Cardiac septum (tissue), 1 donor: ENCODE measurements at places on chromosomes 3 and 15. TPM values are rescaled to one million over a fixed set of nuclear protein-coding genes. Genes with fewer than 3 reads are reported as not detected.

GRCh38 chr15:68497206-68497910 is 65.4 kb upstream of the ITGA11 start:
- DNase-seq: no peak

DNA sequence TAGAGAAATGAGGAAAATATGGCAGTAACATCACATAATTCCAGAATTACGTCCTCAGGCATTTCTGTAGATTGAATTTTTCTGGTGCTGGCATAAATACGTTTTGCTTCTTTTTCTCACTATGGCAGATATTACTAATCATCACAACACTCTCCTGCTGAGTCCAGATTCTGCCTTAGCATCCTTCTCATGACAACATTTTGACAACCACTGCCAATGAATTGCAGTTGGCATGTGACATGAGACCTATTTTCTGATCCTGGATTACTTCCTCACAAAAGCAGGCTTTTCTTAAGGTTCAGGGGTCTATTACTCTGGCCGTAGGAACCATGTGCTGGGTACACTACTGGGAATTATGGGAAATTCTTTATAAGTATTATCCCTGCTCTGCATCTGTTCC is 22.5 kb upstream of the ARL6 start:
- DNase-seq: no peak

- no peak for DNase-seq
Observed at GRCh38 chr3:33882296-33882695, 83.9 kb downstream of the PDCD6IP start.

GRCh38 chr15:81330366-81331090 is 6.6 kb upstream of the STARD5 start:
- DNase-seq: no peak

GRCh38 chr15:36798366-36798765 is 218.9 kb downstream of the CDIN1 start:
- DNase-seq: no peak

DNA sequence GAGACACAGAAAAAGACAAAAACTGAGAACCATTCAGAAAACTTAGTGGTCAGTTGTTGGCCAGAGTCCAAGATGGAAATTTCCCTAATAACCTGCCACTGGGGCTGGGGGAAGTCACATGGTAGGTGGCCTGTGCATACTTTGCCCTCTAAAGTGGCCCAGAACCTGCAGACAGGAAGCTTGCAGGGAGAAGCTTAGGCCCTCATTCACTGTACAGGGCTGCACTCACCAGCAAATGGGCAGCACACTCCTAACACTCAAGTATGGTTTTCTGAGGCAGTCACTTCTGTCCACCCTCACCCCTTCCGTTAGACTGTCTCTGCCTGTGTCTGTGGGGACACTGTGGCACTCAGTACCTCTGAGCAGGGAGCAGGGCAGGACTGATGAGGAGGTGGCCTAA is 14.5 kb upstream of the RNU6-1 start:
- DNase-seq: no peak

GRCh38 chr3:170565495-170565894 is 20.4 kb downstream of the SLC7A14 start:
- DNase-seq: no peak

DNA sequence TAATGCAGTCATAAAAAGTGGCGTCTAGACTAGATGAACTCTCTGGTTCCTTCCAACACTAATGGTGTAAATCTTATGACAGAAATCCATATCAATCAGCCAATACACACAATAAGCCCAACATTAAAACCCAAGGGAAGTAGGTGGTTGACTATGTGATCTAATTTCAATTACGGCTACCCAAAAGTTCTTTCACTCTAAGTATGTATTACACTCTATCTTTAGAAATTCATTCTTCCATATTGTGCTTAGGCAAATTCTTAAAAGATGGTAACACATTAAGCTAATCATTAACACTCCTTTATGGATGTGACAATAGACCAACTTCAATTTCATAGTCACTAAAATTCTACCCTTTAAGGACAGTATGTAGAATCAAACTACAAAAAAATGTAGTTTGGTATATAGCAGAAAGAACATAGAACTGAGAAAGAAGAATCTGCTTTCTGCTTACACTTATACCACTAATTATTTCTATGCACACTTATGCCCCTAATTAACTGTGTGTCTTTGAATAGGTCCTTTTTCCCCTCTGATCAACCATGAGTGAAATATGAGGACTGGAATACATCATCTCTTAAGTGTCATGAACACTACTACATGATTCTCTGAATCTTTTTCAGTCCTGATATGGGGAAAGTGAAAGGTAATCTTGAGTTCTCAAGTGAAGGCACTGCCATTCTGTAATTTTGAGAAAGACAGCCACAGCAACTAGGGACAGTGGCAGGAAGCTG is 557.6 kb downstream of the IGSF11 start:
- no peak for DNase-seq

DNA sequence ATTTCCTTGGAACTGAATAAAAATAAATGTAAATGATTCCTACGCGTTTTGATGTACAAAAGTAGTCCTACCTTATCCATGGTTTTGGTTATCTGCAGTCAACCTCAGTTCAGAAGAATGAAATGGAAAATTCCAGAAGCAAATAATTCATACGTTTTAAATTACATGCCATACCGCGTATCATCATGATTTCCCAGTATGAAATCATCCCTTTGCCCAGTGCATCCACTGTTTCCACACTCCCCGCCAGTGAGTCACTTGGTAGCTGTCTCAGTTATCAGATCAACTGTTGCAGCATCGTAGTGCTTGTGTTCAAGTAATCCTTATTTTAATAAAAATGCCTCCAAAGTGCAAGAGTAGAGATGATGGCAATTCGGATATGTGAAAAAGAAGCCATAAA is 9.1 kb upstream of the MFSD1 start:
- DNase-seq: no peak

DNA sequence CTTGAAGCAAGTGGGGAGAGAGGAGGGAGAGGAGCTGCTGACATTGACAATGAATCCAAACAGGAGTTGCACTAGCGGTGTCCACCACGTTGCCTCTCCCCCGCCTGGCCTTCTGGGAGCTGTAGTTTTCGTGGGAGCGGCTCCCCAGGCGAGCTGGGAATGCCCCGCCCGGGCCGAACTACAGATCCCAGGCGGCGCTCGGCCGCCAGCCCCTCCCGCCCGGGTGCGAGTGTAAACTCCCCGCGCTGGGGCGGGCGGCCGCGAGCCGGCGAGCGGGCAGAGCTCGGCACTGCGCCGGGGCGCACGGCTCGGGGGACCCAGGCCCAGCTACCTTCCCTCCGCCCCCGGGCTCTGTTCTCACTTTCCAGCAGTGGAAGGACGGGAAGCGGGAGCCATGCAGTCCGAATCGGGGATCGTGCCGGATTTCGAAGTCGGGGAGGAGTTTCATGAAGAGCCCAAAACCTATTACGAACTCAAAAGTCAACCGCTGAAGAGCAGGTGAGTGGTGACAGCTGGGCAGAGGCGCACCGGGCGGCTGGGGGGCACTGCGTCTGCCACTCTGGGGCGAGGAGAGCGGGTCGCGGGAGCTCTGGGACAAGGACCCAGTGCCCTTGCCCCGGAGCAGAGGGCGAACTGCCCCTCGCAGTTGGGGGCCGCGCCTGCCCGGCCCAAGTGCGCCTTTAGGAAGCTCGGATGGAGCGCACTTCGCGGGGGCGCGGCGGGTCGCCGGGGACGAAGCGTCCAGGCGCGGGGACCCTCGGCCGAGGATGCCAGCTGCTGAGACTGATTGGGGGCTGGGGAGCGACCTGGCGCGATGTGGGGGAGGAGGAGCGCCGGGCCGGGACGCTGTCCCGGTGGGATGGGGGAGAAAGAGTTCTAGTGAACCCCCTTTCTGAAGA is at the start of gene MITF:
Gene MITF (plus strand): TSS at position 261 of the 899 bp plus-strand sequence. CDS start 134 bp downstream, at position 395.
- DNase-seq: peak; percentile 94

DNA sequence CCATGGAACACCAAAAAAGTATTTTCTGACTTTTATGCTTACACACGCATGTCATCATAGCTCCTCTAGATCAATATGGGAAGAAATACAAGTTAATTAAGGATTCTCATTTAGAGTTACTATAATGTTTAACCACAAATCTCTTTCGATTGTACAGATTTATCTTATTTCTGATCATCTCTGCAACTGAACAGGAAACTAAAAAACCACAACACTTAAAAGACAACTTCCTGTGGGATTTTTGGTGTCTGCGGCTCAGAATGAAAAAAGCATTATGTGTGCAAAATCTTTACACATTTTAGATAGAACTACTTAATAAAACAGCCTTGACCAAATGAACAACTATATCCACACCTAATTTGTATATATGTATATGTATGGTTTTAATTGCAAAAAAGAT is 3.0 kb upstream of the TJP1 start:
- no peak for DNase-seq

- DNase-seq: no peak
Observed at GRCh38 chr3:106930086-106930485, 447.2 kb upstream of the CCDC54 start.

GRCh38 chr3:119636891-119637611 is 23.3 kb downstream of the POPDC2 start:
- no peak for DNase-seq

DNA sequence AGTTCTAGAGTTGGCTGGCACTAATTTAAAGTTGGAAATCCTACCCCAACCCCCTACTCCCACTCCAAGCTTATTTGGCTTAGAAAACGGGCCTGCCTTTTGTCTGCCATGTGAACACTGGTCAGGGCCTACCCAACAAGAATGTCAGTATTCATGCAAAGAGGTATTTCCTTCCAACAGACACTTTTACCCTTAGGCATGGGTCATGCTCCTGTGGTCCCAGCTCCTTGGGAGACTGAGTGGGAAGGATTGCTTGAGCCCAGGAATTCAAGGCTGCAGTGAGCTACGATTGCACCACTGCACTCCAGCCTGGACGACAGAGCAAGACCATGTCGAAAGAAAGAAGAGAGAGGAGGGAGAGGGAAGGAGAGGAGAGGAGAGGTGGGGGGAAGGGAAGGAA is 137.5 kb upstream of the LRTM1 start:
- DNase-seq: no peak

DNA sequence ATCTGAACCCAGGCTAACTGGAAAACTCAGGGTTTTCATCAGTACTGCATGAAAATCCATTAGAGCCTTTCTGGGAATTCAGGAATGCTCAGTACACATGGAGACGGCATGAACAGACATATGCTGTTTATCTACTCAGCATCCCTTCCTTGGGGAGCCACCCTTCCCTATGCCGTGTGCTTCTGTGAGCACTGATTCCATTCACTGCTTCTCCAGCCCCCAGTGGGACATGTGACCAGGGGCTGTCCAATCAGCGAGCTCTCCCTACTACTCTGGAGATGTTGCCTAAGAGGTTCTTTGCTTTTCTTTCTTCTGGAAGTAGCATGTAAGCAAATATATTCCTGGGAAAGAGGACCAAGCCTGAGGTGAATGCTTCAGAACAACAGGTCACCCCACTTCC is 5.6 kb upstream of the PCOLCE2 start:
- DNase-seq: no peak

- peak; percentile 77 for DNase-seq
Observed at GRCh38 chr15:79811406-79812405, 85.1 kb downstream of the MTHFS start.

- DNase-seq: no peak
Observed at GRCh38 chr15:55526559-55527036, 18.6 kb upstream of the DNAAF4 start.

DNA sequence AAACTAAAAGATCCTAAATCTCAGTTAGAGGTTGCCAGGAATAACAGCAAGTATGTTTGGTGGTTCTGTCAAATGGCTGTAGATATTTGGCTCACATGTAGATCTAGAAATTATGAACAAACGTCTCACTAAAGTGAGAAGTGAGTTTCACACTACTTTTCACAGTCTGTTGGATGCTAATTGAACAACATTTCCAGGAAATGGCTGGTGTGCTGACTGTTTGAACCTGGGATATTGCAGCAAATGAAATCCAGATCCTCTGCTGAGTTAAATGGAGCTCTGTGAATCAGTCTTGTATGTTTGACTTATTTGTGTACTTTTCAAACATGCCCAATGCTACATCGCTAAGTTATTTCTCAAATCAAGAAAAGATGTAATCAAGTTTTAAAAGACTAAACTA is 21.3 kb upstream of the RSL24D1 start:
- DNase-seq: no peak

- DNase-seq: no peak
Observed at GRCh38 chr3:180390313-180390712, 211.7 kb upstream of the TTC14 start.

DNA sequence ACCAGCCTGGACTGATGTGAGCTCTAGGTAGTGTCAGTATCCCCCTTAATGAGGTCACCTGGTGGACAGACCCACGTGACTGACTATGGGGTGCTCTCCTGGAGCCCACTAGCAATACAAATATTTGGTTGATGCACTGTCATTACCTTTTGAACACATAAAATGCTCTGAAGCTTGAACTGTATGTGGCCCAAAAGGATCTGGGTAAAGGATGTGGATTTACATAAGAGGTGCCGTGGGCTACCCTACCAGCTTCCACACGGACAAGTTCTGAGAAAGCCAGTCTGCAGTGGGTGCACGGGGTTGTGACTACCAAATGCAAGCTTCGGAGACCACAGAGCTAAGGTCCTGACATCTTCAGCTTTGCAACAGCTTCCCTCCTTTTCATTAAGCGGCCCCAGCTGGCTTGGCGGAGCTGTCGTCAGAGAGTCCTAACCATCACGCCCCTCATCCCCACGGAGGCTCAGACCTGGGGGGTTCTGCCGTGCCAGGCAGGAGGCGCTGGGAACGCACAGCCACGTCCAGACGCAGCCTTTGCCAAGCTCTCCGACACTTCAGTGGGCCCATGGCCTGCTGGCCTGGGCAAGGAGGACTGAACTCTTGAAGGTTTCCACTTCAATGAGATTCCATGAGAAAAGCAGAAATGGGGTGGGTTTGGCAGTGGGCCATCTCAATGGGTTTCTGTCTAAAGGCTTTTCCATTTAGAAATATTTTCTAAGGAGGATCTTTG is 228.3 kb downstream of the ADAMTS17 start:
- peak; percentile 76 for DNase-seq

DNA sequence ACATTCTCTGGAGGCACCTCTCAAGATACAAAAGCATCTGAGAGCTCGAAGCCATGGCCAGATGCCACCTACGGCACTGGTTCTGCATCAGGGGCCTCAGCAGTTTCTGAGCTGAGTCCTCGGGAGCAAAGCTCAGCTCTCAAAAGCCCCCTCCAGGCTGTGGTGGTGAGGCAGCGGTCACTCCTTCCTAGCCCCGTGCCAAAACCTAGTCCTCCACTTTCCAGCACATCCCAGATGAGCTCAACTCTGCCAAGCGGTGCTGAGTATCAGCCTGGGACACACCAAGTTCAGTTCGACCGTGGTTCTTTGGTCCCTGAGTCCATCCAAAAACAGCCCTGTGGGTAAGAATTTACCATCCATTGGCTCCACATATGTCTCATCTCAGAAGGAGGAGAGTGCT is 79.3 kb upstream of the STT3B start:
- no peak for DNase-seq

- no peak for DNase-seq
Observed at GRCh38 chr15:64521726-64522164, 61.4 kb downstream of the ZNF609 start.

DNA sequence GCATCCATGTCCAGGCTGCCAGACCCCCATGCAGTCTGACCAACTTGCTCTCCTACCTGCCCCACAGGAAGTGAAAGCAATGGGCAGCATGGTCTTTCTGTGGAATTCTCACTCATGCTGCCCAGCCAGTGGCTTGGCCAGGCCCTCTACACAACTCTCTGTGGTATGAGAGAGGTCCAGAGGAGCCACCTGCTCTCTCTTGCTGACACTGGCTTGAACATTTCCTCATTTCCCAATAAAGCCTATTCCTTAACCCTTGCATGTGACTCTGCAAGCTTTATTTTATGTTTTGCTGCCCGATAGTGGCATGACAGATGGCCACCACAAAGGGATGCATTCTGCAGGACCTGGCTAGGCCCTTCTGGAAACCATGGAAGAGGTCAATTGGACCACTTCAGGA is 53.8 kb downstream of the CCR1 start:
- no peak for DNase-seq

Gene CCR8
- total RNA-seq: not detected

Gene SNRPN
- total RNA-seq: 359 TPM

Gene CD96
- 0.57 TPM for total RNA-seq

Gene CCDC54
- total RNA-seq: not detected

Gene HAPLN3
- 9.8 TPM for total RNA-seq
